GM18507 (cell line): ENCODE measurements at places on chromosomes 11 and 22.

DNA sequence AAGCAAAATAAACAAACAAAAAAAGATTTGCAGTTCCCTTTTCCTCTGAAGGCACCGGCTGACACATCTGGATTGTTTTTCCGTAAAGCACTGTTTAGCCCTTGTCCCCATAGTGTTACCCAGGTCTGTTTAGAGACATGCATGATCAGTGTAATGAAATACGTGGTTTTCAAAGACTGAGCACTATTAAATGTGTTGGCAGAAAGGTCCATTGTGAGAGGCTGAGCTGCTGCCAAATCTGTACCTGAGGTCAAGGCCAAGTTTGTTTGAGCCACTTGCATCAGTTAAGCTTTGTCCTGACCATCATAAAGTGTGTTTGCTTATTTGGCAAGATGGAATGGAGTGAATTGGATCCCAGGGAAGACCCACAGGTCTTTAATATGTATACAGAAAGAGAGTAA lies 26.3 kb downstream of the CTR9 start:
- no peak for DNase-seq

- DNase-seq, result no peak
These were observed 239.5 kb downstream of the ST3GAL4 start for GRCh38 chr11:126594921-126595367.

- no peak for DNase-seq
These were observed 45.4 kb downstream of the CASP12 start for GRCh38 chr11:104852811-104853210.

- no peak for DNase-seq
These were observed 10.4 kb upstream of the CELSR1 start for GRCh38 chr22:46547883-46548244.

- DNase-seq, result no peak
These were observed 133.5 kb upstream of the ZBED5 start for GRCh38 chr11:10991393-10991792.

- no peak for DNase-seq
These were observed 13.3 kb downstream of the SERPIND1 start for GRCh38 chr22:20787223-20787622.

DNA sequence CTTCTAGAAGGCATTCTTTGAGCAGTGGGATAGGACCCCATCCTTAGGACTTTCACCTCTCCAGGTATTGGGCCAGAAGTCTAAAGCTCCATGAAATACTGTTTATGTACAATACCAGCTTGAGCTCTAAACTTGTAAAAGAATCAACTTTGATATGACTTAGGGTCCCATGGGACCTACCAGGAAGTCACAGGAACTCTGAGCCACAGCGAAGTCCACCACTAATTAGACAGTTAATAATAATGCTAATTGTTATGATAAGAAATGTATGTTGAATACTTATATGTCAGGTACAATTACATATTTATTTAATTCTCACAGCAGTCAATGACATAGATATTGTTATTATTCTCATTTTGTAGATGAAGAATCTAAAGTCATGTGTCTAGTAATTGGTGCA lies 35.3 kb downstream of the STIM1 start:
- no peak for DNase-seq

DNA sequence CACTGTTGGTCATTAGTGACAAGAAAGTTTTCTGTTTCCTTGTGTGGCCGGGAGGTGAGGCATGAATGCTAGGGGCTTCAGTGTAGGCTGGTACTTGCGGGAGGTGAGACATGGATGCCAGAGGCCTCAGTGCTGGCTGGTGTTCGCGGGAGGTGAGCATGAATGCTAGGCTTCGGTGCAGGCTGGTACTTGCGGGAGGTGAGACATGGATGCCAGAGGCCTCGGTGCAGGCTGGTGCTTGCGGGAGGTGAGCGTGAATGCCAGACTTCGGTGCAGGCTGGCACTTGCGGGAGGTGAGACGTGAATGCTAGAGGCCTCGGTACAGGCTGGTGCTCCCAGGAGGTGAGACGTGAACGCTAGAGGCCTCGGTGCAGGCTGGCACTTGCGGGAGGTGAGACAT lies 48.4 kb downstream of the ANO1 start:
- DNase-seq, result no peak

- no peak for DNase-seq
These were observed 166.0 kb downstream of the TENM4 start for GRCh38 chr11:79274636-79275331.

DNA sequence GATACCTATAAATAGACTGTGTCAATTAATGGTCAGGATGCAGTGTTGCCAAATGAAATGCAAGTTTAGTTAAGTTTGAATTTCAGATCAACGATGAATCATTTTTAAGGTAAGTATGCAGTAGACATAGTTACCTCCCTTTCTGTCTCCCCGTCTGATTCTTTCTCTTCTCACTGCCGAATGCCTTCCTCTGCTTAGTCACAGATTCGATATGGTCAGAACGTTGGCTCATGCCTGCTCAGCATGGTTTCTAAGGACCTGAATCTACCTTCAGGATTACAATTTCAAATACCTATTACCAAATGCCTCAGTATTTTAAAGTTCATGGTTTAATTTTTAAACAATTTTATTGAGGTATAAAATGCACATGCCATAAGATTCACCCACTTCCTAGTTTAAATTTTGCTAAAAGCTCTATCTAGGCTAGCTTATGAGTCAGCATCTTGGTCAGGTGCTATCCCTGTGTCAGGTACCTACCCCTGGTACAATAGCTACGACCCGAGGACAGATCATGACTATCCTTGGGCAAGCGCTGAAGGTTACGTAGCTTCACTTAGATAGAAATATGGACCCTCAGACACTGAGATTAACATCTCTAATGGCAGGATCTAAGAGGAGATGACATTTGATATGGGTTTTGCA lies 78.2 kb upstream of the SPON1 start:
- DNase-seq, result no peak

DNA sequence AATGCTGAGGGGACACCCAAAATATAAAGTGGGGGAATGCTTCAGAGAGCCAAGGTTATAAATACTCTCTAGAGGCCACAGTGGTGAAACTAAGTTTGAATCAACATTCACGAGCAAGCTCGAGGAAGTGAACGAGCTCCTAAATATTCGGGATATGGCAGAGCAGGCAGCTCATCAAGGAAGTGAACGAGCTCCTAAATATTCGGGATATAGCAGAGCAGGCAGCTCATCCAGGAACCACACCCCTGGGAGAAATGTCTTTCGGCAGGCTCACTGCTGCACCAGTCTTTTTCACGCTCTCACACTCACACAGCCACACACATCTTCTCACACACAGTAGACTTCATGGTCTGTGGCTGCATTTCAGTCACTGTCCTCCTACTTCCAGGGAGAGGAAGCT lies 787.5 kb downstream of the OPCML start:
- DNase-seq, result no peak

DNA sequence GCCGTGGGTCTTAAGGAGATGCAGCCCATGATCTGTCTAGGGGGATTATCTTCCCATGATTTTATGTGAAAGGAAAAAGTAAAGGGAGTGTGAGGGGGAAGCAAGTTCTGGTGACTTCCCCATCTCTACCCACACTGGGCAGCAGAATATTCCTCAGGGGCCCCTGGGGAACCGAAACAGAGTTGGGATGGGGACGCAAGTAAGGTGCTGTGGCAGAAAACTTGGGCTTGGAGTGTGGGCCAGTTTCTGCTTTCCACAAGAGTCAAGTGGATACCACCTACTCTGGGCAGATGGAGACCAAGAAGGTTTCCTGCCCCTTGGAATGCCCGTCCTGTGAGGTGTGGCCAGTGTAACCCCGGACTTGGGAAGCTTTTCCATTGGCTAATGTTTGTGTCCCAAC lies 64.4 kb downstream of the SGSM3 start:
- no peak for DNase-seq

- no peak for DNase-seq
These were observed 351.9 kb downstream of the ETS1 start for GRCh38 chr11:128235426-128235825.

- DNase-seq, result no peak
These were observed 116.5 kb upstream of the MTNR1B start for GRCh38 chr11:92852946-92853345.

- DNase-seq, result no peak
These were observed 143.6 kb downstream of the ADAMTS15 start for GRCh38 chr11:130592056-130592455.

- DNase-seq, result no peak
These were observed 509.0 kb upstream of the LARGE1 start for GRCh38 chr22:34429314-34429713.

- DNase-seq, result no peak
These were observed 628 bp upstream of the IGLL1 start for GRCh38 chr22:23580576-23581259.

- DNase-seq, result no peak
These were observed 526.0 kb downstream of the ETS1 start for GRCh38 chr11:128061281-128061871.

DNA sequence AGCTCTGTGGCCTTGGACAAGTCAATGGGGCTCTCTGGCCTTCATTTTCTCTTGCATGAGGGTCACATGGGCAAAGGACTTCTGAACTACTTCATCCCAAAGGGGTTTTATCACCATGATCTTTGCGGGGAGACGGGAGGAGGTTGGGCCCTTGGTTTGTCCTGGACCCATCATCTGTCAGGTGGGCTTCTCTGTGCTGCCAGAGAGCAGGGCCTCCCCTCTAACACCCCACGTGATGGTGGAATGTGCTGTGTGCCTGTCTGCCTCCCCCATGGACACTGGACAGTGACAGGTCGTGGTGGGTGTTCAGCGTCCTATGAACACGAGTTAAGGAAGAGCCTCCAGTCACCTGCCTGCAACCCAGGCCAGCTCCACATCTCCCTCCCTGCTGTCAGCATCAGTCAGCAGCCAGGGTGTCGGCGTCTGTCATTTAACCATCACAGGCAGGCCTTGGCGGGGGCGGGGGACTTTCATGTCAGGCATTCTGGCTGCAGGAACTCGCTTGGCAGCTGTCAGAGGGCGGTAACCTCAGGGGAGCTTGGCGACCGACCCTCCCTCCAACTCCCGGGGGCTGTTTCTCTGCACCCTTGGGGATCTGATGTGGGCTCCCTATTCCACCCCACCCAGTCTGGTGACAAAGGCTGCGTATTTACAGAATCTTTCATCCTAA lies 2.6 kb upstream of the SUN2 start:
- DNase-seq, result no peak

GRCh38 chr22:45204241-45204640 lies 36.5 kb downstream of the KIAA0930 start:
- no peak for DNase-seq

- DNase-seq, result no peak
These were observed 138.7 kb downstream of the BBOX1 start for GRCh38 chr11:27179334-27179733.

DNA sequence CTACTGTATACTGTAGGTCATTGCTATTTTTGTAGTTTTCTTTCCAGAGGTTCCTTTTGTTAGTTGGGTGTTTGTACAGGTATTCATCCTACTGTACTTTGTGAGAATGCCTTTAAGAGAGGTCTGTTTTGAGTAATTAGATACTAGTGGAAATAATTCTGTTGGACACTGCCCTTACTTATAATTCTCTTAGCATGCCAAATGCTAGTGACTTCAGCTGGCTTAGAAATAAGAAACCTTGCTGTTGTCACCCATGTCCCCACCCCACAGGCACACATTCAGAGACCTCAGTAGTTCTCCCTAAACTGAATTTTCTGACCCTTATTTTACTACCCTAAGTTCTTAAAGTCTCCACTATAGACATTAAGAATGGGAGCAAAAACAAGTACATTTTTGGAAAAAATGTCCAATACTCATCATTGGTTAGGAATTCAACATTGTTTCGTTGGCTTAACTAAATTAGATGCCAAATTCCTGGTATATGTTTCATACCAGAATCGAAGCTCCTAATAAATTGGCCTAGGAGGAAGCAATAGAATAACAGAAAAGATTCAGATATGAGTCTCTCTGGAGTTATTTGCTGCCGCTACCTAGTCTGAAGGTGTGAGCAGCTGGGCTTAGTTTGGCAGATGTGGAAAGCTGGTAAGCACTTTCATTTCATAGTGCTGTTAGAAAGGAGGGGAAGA lies 28.4 kb downstream of the ZNF143 start:
- DNase-seq, result no peak

- DNase-seq, result no peak
These were observed 1.9 kb downstream of the ARFGAP3 start for GRCh38 chr22:42855211-42855610.

DNA sequence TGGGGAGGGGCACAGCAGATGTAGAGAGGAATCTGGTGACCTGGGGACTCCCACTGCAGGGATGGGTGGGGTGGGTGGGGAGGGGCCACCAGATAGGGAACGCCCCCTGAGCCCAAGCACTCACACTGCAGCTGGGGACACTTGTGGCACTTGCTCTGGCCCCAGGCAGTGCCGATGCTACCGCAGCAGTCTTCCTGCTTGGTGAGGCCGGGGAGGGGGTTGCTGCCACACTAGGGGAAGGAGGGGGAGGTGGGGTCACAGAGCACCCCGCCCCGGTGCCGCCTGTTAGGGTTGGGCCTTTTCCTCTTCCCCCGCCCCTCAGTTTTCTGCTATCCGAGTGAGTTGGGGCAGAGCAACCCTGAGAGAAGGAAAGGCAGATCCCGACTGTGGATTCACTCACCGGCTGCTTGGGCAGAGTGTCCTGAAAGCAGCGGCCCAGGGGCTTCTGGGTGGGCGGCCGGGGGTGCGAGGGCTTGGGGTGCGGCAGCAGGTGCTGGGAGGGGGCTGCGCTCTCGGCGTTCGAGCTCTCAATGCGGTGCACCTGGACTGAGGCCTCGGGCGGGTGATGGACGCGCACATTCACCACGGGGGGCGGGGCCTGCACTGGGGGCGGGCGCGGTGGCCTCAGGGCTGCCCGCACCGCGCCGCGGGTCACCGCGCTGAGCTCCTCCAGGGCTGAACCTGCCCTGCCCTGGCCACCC lies 4.7 kb downstream of the LTBP3 start:
- no peak for DNase-seq

GRCh38 chr11:32437495-32438345 lies 2.4 kb upstream of the WT1 start:
- no peak for DNase-seq

GRCh38 chr11:77020734-77021133 lies 13.5 kb upstream of the B3GNT6 start:
- DNase-seq, result no peak

DNA sequence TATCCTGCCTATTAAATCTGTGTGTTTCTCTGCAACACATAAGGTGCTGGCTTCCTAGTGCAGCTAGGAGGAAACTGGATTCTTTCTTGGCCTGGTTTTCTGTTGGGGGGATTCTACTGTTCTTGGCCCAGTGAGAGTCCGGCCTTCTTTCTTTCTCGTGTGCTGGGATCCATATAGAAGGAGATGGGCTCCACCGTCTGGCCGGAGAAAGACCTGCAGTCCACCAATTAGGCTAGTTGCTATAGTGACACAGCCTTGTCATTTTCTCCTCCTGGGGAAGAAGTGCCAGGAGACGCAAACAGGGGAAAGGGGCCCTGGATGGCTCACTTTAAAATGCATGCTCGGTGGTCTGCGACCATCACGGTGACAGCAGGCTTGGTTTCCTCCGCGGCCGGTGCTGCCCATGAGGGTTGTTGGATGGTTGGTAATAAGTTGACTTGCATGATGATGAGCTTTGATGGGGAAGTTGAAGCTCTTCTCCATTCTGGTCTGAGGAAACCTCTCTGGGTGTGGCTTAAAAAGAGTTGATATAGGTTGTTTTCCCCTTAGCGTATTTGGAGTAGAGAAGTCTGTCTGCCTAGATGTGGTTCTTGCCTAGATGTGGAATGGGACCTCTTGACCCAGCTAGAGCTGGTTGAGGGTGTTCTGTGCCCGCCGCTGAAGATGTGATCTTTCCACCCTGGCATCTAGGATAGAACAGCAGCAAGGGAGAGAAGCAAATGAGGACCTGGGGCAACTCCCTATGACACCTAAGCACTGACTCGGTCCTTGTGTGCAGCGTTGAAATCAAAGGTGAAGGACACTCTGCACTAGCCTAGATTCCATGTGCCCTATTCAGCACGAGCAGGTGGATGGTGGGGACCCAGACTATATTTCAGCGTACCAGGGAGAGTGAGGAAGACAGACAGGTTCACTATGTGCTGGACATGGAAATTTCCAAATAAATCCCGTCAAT lies 1335.0 kb downstream of the BRD1 start:
- peak; percentile 64 for DNase-seq
